ENCODE measurements at places on chromosomes 1 and 21.

DNA sequence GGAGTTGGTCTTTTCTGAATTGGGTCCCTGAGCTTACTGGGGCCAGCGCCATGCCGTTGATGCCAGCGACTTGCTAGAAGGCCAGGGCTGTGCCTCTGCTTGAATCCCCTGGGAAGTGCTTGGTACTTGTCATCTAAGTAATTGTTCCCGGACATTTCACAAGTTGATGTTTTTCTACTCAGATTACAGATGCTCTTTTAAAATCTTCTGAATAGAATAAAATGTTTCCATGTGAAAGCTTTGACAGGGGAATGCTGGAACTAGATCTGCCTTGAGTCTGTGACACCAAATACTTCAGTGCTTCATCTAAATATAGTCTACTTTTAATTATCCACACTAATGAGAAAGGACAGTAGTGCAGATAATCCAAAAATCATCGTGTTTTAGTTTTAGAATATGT, 38.3 kb downstream of the PTGFRN start:
- no peak for DNase-seq

DNA sequence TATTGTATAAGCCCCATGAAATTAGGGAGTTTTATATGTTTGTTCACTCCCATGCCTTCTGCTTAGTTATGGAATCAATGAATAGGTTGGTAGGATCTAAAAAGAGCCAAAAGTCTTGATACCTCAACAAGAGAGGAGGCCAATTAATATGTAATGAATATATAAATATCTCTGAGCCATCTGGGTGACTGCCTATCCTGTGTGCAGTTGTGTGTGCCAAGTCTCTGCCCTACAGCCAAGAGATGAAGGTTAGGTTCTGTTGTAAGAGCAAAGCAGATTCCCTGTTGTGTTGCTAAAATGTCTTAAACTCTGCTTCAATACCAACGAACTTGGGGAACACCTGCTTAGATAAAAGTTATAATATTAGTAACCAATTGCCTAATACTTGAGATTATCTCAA, 61.8 kb upstream of the GORAB start:
- DNase-seq: no peak

- DNase-seq: peak; percentile 35
These were observed 5.8 kb downstream of the VWA1 start for GRCh38 chr1:1441002-1441888.

DNA sequence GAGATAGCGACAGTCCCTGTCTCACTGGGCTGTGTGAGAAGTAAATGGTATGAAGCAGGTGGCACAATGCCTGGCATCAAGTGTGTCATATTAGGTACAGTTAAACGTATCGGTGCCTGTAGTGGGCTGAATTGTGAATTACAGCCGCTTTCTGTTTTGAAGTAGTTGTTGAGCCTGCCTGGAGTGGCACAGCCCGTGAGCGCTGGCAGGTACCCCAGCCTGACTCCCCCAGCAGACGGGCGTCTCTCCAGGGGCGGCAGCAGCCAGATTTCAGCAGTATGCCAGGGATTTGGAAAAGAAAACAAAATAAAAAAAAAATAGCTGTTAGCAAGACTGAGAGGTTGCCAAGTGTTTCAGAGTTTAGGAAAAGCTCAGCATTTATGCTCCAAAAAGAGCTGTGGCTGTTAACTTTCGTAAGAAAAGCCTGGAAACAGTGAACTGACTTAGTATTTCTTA, 26.6 kb upstream of the GPR153 start:
- DNase-seq: no peak

DNA sequence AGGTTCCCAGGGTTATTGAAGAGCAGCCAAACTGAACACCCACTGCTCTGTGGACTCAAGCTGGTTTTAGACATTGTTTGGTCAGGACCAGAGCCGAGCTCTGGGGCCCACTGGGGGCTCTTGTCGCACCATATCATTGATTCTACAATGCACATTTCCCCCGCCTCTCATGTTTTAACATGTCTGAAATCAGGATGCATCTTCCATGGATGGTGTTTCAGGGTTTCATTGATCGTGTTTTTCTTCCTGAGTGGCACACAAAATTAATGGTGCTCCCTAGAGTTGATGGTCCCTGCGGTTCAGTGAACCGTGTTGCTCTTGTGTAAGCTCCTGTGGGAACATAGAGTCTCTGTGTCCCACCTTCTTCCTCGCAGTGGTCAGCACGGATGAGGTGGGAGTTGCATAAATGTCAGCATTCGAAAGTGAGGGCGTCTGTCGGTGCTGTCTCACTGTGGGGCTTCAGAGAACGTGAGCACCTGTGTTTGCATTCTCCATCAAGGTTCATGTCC, 38.3 kb downstream of the GALNT2 start:
- DNase-seq: no peak

- no peak for DNase-seq
These were observed 1.8 kb upstream of the C1orf74 start for GRCh38 chr1:209786146-209786545.

DNA sequence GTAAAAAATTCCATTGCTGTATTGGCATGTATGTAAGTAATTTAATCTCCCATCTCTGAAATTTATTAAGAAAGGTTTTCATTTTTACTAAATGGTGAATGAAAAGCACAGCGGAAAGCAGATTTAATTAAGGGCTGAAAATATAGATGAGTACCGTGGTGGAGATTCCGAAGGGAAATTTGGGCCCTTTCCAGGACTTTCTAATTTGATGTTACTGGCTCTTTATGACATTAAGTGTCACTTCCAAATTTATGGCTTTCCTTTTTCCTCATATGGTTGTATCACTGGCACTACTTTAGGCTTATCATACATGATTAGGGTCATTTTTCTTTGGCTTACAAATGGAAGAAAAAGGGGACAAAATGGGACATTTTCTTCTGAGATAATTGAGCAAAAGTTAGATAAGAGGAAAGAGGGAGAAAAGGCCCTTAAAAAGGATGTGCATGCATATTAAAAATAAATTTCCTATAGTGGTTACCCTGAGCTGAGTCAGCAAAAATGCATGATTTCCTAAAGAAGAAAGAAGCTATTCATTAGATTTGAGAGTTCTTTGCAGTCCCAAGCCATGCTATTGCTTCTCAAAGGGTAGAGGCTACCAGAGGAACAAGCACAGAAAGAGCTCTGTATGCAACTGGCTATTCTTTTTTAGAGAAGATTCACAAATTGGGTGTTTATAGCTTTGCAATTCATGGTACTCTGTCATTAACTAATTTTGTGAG, 74.9 kb upstream of the CNIH3 start:
- DNase-seq: no peak

DNA sequence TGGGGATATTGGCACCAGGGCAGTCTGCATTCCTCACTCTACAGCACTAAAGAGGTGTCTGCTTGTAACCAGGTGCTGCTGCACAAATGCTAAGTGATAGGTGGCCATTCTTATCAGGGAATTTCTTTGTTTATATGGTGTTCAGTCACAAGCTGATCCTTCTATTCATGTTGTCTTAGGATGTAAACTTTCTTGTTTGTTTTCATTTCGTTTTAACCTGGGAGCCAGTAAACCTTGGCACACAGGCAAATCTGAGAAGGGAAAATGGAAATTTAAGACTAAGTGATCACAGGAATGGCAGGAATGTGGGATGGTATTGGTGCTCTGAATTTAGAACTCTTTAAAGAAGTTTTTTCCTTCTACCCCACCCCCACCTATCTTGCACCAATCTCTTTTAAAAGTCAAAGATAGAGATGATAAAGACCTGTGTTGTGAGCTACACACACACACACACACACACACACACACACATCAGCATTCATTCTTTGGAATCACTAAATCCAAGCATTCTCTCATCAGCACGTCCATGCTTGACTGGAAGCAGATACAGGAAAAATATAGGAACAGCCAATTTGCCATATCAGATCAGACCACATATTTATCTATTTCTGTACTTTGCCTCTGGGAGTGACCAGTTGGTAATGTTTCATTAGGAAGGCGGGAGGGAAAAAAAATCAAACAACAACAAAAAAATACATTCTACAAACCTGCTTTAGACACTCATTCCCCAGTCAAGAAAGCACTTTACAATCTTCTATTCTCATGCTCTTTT, 451.4 kb upstream of the ADGRL2 start:
- DNase-seq: no peak

- no peak for DNase-seq
These were observed 341.2 kb downstream of the PTPRU start for GRCh38 chr1:29577512-29577911.

- no peak for DNase-seq
These were observed 4.8 kb downstream of the ARPC5 start for GRCh38 chr1:183630748-183631147.

DNA sequence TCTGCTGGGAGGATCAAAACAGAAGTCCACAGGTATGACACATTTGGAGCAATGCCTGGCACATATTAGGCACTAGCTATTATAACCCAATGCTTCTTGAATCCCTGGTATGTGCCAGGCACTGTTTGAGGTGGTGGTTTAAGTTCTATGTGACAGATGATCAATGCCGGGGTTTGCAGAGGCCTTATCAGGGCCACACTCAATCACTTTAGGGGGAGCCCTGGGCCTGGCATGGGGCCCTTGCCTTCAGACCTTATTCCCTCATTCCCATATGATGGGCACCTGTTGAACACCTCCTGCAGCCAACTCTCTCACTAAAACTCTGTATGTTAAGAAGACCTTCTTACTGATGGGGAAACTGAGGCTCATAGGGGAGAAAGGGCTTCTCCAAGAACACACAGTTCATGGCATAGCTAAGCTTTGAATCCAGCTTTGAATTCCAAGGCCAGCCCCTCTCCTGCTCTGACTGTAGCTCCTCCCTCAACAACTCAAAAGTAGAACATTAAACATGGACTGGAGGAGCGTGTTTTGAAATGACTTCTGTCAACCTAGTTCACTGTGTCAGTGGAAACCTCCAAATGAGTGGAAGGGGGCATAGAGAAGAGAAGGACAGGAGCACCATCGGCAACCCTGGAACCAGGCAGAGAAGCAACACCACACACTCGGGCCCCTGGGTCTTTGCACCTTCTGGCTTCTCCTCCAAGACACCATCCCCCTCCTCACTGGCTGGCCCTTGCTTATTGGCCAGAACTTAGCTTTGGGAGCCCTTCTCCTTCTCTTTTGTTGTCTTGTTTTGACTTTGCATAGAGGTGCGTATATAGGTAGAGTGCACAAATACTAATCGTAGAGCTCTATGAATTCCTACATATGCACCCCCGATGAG, 6.6 kb upstream of the IFFO2 start:
- DNase-seq: no peak

DNA sequence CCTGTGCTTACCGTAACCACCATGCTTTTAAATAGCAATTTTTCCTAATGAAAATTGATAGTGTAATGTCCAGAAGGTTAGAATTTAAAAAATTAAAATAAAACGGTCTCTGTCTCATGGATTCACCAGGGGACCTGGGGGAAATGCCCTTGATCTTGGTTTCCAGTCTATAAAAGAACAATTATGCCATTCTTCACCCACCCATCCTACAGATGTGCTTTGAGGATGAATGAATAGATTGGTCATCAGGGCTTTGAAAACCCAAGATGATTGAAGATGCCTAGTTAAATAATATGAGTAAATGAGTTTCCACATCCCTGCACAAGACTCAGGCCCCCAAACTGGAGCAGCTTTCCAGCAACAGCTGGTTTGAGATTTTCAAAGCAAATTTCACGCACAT, 38.7 kb downstream of the CNN3 start:
- DNase-seq: no peak

GRCh38 chr1:41689558-41689981, 205.1 kb upstream of the EDN2 start:
- DNase-seq: no peak
